ENCODE measurements at places on chromosomes 2 and 18.

GRCh38 chr2:240876475-240877251 lies 8.0 kb downstream of the AGXT start:
- DNase-seq: no peak

- DNase-seq: no peak
Observed at GRCh38 chr18:78981989-78982620, 2.5 kb downstream of the SALL3 start.

GRCh38 chr2:159065313-159065712 lies 96.9 kb downstream of the TANC1 start:
- DNase-seq: peak; percentile 35

GRCh38 chr2:903223-903900 lies 47.3 kb upstream of the SNTG2 start:
- no peak for DNase-seq

- DNase-seq: no peak
Observed at GRCh38 chr2:190173392-190173791, 110.9 kb upstream of the MSTN start.

- DNase-seq: no peak
Observed at GRCh38 chr2:102239344-102239743, 52.5 kb downstream of the IL1RL2 start.

DNA sequence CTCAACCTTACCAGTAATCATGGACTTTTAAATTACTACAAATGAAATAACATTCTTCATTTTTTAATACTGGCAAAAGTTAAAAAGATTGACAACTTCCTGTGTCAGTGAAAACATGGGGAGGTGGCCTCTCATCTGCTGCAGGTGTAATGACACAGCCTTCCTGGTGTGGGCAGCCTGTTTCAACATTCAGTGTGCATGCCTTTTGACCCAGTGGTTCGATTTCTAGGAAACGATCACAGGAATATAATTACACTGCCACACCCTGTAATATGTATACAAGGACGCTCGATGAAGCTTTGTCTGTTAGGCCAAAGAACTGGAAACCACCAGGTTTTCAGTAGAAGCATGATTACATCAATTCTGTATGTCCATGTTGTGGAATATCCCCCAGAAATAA lies 68.7 kb downstream of the MTHFD2 start:
- no peak for DNase-seq

GRCh38 chr18:54503131-54503894 lies 87.7 kb upstream of the DYNAP start:
- DNase-seq: no peak

- no peak for DNase-seq
Observed at GRCh38 chr2:95270541-95271081, 3.6 kb upstream of the PROM2 start.
